Activated gamma-delta T cell (primary cell): ENCODE measurements at places on chromosomes 2 and 18.

DNA sequence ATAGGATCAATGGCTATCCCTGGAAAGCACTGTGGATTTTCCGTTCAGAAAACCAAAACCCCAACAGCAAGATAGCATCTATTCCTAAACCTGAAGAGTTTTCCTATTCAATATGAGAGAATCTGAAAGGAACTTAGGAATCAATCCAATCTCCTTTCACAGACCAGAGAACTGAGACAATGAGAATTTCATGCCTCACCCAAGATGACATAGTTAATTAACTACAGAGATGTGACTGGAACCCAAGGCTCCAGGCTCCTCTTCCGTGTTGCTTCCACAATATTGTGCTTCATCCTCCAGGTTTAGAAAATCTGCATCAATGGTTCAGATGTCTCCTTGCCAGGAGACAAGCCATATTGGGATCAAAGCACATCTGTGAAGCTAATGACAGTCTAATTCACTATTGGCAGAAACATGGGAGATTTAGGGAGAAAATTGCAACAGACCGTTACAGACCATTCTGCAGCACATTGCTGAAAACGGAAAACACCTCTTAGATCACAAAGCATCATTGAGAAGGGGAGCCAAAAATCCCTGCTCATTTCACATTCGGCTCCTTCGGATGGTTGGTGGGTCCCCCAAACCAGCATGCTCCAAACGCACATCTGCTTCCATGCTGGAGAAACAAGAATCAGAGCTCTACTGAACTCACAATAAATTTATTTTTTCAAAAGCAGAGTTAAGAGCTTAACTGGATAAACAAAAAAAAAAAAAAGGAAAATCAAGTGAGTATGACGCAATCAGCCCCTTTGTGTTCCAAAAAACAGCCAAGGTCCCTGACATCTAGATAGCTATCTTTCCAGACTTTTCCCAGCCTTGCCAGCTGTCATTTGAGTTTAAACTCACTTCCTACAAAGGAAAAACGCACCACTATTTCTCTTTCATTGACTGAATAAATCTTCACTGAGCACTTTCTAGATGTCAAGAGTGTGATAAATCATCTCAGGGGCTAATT lies 290.3 kb downstream of the C1D start:
- no peak for DNase-seq

DNA sequence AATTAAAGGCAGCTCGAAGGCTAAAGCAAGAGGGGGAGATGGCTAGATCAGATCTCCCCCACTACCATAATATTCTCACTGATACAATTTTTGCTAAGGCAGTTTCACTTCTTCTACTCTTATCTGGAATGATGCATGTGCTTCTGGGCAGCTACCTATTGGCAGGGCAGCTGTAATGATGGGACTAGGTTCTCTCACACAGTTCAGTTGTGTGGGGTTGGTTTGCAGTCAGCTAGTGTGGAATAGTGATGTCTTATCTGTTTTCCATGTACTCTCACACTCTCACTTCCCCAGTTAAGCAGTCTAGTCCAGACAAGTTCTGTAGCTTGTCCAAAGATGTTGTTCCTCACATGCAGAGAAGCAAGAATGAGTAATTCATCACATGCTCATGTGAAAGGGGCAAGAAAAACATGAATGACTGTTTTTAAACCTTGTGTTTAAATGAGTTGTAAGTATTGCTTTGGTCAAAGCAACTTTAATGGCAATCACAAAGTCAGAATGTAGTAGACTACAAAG lies 836.1 kb downstream of the CBLN2 start:
- DNase-seq, result no peak

- DNase-seq, result no peak
Measured at GRCh38 chr2:220985561-220985960, 586.5 kb downstream of the EPHA4 start.

DNA sequence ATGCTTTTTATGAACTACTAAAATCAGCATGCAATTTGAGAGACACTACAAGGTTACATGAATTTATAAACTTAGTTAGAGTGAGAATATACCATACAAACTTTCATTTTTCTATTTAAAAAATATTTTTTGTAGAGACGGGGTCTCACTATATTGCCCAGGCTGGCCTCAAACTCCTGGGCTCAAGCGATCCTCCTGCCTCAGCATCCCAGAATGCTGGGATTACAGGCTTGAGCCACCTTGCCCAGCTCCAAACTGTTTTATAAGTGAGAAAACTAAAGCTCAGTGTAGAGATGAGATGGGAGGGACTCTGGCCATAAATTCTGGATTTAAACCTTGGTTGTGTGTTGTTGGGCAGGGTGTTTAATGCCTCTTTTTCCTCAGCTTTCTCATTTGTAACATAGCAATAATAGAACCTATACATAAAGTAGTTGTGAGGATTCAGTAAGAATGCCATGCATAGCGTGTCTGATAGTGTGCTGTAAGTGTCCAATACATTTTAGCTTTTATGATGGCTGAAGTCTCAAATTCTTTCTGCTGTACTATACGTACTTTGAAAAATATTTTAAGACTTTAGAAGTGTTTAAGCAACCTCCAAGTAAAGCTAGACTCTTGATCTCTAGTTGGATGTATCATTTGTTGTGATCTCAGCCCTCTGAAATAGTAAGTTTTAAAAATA lies 9.7 kb downstream of the CAB39 start:
- DNase-seq, result no peak

DNA sequence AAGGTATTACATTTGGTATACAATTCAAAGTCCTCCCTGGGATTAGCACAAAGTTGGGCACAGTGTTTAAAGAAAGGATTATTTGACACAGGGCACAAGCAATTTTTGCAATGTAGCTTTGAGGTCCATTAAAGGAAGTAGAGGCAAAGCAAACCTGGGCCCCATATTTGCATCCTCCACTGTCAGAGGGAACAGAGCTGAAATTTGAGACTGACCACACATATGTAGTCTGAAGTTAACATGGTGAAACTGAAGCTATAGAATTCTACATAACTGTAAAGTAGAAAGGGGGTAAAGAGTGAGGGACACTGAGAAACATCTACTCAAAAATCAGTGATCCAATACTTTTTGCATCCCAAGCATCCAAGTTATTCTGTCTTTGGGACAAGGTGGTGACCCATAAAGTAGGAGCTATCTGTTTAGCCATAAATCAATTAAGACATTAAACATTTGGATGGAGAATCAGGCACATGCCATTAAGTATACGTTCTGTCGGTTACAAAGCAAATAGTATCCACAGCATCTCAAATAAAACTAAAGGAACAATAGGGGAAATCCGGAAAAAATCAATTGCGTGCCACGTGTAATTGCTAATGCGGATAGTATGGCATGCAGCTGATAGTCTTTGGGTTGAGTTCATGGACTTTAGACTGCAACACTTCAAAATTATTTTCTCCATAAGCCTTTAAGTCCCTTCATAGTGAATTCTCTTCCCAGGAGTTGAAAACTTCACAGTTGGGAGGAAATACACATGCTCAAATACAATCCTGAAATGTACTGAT lies 72.6 kb downstream of the PLEKHM3 start:
- DNase-seq, result no peak

DNA sequence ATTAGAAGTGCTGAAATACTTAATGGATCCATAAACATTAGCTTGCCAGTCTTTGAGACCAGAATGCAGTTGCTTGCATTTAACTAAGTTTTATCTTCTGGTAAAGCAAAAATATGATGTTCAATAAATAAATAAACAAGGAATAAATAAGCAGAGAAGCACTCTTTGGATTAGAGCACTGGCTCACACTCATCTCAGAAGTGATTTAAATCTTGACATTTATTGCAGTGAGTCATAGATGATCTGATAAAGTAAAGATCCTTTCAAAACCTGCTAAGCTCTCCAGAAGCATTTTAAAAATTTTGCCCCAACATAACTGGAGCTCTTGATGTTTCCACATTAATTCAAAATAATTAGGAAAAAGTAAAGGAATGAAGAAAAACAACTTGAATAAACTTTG lies 66.8 kb downstream of the KYNU start:
- no peak for DNase-seq
